Cerebellar nuclear complex (tissue), 1 donor: ENCODE measurements at places on chromosomes 13 and 19.

GRCh38 chr13:65881561-65882155, 1348.5 kb downstream of the PCDH9 start:
- DNase-seq = no peak

- DNase-seq = no peak
Measured at GRCh38 chr19:49455773-49456172, 2.7 kb downstream of the ALDH16A1 start.

GRCh38 chr13:44365008-44365407, 8.6 kb upstream of the SERP2 start:
- no peak for DNase-seq

DNA sequence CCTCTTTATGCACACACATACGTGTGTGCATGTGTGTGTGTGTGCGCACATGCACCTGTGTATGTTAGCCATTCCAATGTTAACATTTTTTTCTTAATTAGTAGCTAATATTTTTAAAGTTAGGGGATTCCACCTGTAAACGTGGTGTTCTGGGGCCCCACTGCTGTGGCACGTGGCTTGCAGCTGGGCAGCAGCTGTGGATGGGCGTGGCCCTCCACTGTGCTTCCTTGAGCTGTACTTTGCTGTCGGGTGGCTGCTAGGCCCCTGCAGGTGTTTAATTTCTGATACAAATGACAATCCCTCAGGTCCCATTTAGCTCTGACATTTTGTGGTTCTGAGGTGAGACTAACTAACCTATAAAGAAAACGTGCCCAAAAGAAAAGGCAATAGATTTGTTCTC, 58.9 kb upstream of the GJB6 start:
- no peak for DNase-seq
